ENCODE measurements at places on chromosomes 3 and 15. TPM values are rescaled to one million over a fixed set of nuclear protein-coding genes. Genes with fewer than 3 reads are reported as not detected.

GRCh38 chr15:32687556-32687955 lies 30.2 kb upstream of the GREM1 start:
- DNase-seq, result no peak

The TADA3 gene
- total RNA-seq, result 67.2 TPM

DNA sequence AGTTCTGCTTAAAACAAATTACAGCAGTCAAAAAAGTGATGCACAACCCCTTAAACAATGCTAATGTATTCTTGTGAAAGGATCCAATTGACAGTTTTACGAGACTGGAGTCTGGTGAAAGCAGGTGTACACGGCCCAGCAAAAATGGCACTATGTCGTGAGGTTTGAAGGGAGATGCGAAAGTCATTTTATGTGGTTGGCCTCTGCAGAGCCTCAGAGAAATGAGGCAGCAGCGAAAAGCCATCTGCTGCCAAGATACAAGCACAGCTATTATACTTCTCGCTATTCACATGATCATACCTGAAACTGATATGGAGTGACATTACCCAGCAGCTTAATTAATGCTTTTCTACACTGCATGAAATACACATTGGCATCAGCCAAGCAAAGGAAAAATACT lies 36.4 kb downstream of the MECOM start:
- no peak for DNase-seq

DNA sequence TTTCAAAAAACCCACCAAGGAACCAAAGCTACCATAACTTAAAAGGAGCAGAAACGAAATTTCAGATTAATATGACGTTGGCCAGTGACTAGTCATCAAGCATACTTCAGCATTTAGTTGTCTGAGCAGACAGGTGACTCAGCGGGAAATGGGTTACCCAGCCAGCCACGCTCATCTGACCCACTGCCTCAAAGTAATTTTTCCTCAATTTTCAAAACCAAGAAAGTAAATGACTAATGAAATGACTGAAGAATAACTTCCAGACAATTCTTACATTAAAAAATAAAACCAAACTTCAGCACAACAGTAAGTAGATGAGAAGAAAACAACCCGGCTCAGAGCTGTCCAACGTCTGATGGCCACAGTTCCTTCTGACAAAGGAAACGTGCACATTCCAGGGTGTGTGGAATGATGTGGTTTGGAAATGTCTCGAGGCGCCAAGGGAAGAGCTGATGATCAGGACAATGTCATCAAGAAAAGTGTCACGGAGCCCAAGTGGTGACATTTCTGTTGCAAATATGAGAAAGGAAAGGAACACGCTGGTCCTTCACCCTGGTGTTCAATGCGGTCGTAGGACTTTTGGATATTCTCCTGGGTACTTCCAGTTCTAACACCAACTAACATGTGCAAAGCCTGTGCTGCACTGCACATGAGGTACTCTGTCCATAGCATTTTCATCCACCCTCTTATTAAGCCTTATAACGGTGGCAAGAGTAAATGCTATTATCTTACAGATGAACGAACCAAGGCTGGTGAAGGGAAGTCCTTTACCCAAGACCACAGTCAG lies 79.1 kb downstream of the FOXP1 start:
- DNase-seq, result no peak

GRCh38 chr3:54342676-54343075 lies 220.3 kb downstream of the CACNA2D3 start:
- no peak for DNase-seq

The COPG1 gene
- total RNA-seq, result 172 TPM

The CLDN16 gene
- total RNA-seq, result 0.11 TPM

The TGM4 gene
- 0.09 TPM for total RNA-seq

The LMCD1 gene
- 22.4 TPM for total RNA-seq

- no peak for DNase-seq
These were observed 86.6 kb downstream of the CHRD start for GRCh38 chr3:184466413-184466960.

- DNase-seq, result no peak
These were observed 17.1 kb upstream of the SNX22 start for GRCh38 chr15:64134345-64134829.

The HRH1 gene
- total RNA-seq, result 0.31 TPM

DNA sequence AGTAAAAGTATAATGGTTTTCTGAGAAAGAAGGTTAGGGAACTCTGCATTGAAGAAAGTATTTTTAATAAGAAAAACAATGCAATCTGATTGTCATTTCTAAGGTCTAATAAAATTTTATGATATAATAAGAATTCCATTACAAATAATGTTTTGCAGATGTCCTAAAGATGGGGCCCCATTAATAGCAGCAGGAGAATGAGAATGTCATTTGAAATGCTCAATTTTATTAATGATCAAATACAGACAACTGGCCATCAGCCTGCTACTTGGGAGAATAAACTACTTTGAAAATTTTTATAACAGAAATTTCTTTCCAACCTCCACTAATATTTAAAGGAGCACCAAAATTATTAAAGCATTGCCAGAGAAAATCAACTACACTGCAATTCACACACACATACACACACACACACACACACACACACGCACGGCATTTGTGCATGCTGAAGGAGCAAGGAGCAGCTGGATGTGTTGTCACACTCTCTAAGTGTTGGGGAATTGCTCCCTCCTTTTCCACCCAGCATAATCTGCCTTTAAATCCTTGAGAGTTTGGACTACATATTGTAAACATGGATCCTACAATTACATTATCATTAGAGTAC lies 109.5 kb downstream of the THRB start:
- no peak for DNase-seq

DNA sequence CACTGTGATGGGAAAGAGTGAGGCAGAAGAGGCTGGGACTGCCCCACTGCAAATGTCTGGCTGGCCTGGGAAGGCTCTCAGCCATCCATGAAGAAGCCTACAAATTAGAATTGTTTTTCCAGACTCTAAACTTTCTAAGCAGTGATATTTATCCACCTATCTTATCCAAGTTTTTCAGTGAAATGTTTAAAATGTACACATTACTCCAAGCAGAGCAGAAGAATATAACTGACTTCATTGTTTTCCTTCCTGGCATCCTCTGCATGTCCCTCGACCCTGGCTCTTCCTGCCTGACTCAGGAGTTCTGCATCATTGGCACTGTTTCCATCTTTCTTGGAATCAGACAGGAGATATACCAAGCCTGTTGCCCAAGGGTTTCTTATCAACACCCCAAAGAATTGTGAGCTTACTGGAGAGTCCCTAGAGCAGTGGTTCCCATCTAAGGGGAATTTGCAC lies 401.5 kb upstream of the PROK2 start:
- no peak for DNase-seq

The GLDN gene
- total RNA-seq, result 0.49 TPM

The ATP13A5 gene
- total RNA-seq, result not detected

GRCh38 chr3:71303627-71304200 lies 279.8 kb downstream of the FOXP1 start:
- no peak for DNase-seq

DNA sequence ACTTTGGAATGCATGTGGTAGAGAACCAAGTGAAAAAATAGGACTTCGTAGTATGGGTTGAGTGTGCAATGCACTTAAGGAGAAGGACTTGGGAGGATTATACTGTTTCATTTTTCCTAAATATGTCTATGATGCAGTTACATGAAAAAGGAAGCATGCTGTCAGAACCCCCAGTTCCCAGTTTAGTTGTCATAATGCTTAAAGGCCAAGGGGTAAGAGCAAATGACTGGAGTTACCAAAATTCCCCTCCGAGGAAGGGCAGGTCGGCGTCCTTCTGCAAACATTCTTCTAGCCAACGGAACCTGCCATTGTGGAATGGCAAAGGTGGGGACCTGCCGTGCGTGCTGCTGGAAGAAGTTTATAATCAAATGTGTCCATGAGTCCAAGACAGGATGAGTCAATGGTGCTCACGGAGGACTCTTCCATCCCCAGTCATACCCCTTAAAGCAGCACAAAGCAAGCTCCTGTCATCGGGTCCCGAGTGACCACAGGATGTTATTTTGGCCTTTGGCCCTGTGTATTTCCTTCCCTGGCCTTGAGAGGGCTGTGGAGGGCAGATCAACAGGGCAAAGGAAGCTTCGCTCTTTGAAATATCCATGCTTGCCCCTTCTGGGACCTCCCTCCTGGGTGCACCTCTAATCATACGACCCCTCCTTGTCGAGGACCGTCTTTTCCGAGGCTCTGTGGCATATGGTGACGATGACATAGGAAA lies 93.2 kb downstream of the SLCO3A1 start:
- no peak for DNase-seq

GRCh38 chr3:128256131-128256530 lies 102.8 kb downstream of the EEFSEC start:
- DNase-seq, result no peak

DNA sequence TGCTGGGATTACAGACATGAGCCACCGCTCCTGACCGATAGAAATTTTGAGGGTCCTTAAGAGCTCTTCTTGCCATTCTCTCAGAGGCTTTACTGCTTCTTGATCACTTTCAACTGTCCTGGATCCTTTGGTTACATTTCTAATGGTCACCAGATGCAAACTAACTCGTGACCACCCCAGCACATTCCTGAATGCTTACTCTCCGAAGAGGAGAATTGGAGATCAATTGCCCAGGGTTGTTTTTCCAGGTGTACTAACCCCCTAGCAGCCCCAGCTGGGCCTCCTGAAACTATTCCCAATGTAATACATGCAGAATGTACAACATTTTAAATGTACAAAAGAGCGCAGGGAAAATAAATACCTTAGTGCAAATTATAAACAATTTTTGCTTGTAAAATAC lies 65.1 kb upstream of the TBL1XR1 start:
- DNase-seq, result no peak
